ENCODE measurements at places on chromosomes 7 and 10.

DNA sequence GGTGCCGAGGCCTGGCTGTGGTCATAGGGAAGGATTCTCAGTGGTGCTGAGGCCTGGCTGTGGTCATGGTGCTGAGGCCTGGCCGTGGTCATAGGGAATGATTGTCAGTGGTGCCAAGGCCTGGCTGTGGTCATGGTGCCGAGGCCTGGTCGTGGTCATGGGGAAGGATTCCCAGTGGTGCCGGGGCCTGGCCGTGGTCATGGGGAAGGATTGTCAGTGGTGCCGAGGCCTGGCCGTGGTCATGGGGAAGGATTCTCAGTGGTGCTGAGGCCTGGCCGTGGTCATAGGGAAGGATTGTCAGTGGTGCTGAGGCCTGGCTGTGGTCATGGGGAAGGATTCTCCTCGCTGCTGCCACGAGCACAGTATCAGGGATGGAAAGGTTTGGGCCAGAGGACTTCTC, 327.3 kb downstream of the ADARB2 start:
- no peak for DNase-seq

DNA sequence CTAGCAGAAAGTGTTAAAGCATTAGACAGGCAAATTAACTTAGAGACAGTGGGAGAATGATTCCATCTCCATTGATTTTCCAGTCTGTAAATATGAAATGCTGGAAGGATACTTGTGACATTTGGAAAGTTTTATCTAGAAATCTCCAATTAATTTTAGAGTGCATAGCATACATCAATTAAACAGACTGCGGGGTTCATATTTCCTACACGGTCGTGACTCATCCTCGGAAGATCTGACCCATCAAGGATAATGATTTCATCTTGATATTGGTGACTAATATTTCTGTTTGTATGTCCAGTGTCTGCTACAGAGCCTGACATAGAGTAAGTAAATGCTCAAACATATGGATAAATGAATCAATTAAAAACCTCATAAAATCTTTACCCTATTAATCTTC, 474.9 kb downstream of the KCNMA1 start:
- peak; percentile 78 for DNase-seq

DNA sequence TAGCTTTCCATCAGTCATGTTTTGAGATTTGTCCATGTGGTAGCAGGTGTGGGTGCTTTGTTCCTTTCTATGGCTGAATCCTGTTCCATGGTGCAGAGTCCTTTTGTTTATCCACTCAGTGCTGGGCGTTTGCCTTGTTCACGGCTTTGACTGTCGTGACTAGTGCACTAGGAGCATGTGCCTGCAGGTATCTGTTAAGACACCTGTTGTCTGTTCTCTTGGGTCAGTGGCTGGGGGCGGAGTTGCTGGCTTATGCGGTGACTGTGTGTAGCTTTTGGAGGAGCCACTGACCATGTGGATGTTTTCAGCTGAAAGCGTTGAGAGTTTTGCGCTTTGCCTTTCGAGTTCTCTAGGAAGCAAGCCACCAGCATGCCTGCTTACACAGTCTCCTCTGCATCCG, 573.1 kb upstream of the FOXK1 start:
- no peak for DNase-seq

- DNase-seq, result peak; percentile 46
These were observed 29.4 kb upstream of the MBL2 start for GRCh38 chr10:52801947-52802346.

DNA sequence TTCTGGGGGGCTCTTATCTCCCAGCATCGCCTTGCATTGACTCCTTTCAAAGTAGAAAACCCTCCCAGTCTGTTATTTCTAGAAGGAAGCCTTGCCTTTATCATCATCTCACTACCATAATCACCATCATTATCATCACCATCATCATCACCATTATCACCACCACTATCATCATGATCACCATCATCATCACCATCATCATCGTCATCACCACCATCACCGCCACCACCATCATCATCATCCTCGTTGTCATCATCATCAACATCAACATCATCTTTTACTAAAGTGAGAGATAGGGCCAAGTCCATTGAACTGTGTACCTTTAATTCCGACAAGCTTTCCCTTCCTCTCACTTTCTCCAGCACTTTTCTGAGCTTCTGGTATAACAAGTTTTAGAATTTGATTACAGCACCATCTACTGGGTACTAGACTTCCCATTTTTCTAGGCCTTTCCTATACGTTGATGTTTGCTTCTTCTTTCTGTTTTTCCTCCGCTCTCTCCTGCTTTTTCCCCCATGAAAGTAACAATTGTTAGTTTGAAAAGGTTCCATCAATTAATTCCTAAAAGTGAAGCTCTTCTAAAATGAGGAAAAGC, 226.4 kb downstream of the BUB3 start:
- no peak for DNase-seq

- peak; percentile 79 for DNase-seq
These were observed 156.0 kb downstream of the SEMA3D start for GRCh38 chr7:85030893-85031292.

DNA sequence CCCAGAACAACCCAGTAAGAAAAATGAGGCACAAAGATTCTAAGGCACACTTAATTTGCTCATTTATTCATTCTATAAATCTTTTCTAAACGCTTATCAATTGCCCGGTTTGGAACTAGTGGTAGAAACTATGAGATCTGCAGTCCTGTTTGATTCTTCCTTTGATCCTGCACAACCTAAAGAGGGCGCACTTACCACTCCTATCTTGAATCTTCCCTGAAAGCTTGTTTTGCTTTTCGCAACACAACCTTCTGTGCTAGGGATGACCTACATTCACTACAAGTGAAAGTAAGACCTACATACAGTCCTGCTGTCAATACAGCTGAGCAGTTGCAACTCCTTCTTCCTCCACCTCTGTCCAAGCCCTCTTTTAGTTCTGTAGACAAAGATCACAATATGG, 12.6 kb upstream of the ARL4A start:
- DNase-seq, result peak; percentile 18

DNA sequence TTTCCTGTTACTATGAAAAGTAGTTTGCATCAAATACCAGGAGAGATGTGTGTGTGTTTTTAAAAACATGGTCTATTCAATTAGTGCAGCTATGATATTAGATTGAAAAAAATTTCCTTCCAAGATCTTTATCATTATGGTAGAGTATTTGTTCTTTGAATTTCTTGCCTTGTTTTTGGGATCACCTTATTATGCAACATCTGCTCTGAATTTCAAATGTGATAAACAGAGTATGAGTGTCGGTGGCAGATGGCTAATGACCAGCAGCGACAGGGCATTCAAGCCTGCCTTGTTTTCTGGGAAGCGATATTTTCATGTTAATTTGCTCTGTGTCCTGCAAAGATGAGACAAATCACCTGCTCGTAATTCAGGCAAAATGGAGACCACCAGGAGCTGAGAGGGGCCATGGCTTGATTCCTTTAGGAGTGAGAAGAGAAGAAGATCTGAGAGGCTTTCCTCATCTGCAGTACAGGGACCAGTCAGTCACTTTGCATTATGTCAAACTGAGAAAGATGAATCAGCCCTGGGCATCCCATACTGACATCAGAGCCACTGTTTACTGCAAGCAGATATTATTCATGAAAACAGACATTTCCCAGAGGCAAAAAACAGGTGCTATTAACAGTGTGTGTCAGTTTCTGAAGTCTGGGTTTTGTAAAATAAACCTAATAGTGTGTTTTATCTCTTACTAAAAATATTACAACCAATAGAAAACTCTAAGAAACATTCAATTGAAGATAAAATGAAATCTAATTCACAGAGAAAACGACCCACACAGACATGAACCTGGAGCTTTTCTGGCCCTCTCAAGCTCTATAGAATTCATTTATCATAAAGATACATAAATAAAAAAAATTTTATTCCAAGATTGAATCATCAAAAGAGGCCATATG, 67.6 kb downstream of the CDK6 start:
- DNase-seq, result no peak

- no peak for DNase-seq
These were observed 7.7 kb downstream of the ZSCAN25 start for GRCh38 chr7:99624484-99624883.

DNA sequence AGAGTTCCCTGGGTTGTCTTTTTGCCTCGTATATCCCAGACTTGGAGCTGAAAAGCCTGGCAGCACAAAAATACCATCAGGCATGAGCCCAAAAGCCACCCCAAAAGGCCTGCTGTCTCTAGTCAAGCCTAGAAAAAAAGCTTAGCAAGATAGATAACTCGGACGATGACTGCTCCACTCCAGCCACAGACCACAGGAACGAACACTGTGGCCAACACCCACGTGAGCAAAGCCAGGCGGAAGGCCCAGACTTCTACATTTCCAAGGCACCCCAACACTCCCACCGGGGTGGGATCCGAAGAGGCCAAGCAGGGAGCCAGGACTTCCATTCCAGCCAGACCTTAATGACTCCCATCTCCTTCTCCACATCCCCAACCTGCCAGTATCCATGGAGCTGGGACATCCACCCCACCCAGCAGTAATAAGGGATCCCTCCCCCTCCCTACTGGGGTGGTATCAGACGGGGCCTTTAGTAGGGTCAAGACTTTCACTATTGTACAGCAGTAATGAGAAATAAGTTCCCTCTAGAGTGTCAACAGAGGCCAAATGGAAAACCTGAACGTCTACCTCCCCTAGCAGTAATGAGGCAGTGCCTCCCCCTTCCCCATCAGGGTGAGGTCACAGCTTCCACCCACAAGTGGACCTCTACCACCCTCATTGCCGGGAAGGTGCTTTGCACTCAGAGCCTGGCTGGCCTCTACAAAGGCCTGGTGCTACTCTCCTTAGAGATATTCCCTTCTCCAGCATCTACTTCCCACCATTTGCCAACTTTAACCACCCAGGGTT, 23.0 kb downstream of the PRLHR start:
- no peak for DNase-seq

- DNase-seq, result peak; percentile 89
These were observed 1.8 kb downstream of the SMURF1 start for GRCh38 chr7:99141841-99142726.

DNA sequence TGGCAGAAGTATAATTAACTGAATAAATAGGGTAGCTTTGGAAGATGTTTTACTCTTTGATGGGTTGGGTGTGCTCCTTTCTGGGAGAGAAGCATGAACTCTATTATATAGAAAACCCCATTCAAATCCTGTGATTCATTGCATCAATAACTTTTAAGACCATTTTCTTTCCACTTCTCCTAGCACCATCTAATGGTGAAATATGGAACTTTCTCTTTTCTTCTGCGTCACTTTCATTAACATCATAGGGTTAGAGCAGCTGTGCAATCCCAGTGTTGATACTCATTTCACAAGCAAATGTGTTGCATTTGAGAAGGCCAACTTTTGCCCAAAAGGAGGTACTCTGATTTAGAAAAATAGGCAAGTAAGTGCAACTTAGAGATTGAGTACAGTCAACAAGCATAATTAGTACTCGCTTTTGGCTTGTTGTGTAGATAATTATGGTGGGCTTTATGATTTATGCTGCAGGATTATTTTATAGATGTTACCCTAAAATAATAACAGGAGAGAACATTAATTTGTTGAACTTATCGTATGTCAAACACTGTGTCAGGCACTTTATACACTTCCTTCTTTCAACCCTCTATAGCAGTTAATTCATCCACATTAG, 92.9 kb downstream of the CPED1 start:
- DNase-seq, result peak; percentile 74

DNA sequence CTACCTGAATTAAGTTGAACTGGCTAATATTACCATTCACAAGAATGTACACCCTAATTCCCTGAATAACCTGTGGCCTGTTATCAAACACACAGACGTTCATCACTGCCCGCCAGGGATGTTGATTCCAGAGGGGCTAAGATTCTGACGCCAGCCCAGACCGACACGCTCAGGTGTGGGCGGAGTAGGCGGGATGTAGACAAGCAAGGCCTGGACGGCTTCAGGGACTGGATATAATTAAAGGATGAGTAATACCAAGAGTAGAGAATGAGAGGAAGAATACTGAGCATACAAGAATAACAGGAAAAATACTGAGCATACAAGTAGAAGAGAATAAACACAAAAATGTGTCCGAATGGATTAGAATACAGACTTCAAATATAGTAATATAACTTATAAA, 29.0 kb downstream of the CUBN start:
- no peak for DNase-seq

DNA sequence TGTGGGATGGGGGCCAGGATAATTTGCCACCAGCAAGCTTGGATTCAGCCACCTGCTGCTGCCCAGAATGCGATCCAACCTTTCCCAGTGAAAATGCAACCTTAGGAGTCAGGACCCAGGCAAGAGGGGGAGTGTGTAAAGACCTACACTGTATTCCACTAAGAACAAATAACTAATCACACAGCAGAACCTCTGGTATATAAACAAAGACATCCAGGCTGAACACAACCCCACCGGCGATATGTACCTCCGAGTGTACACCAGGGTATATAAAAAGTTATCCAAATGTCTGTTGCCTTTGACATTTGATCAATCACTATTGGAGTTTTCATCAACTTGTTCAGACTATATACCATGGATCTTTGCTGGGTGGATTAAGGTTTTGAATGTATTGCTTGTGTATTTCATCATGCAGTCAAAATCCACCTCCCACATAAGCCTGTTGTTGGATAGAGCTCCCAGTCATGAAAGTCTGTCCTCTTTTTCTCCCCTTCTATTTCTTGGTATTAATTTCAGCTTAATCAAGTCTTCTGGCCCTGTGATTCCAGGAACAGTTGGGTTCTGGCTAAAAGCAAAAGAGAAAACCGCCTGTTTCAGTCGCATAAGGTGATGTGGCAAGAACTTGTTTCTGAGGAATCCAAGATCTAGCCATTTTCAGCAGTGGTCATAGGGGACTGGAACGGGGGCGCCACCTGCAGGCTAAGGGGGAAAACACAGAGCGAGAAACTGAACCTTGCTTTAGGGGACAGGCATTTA, 290.7 kb downstream of the CCDC3 start:
- DNase-seq, result peak; percentile 79

DNA sequence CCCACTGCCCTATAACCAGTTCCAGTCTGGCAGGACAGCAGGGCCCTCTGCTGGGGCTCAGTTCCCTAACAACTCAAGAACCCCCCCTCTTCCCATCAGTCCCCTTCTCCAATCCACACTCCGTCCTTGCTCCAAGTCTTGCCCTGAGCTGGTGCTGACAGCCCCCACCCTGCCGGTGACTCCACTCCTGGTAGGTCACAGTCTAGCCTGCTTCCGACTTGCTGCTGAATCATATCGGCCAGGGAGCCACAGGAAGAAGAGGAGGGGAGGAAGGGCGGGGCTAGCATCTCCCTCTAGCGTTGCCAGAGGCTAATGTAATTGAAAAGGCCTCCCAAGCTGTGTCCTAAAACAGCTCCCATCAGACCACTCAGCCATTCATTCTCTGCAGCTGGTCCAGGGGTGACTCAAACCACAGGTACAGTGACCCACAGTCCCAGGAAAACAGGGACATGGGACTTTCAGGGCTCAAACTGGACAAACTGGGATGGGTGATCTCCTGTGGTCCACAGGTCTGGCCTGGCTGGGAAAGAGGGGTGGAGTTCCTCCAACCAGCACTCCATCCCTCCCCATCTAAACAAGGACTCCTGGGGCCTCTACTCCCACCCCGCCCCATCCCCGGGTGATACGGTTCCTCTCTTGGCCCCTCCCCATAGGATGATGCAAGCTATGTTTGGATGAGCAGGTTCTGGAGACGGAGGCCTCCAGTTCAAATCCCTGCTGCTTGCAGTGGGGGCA, 158.8 kb downstream of the SH3PXD2A start:
- peak; percentile 96 for DNase-seq
